T-helper 1 cell (primary cell): ENCODE measurements at places on chromosomes 12 and 14.

GRCh38 chr12:22459838-22460490, 84.4 kb downstream of the C2CD5 start:
- peak; percentile 5 for DNase-seq

- no peak for DNase-seq
Measured at GRCh38 chr12:42262271-42262670, 24.2 kb upstream of the YAF2 start.

DNA sequence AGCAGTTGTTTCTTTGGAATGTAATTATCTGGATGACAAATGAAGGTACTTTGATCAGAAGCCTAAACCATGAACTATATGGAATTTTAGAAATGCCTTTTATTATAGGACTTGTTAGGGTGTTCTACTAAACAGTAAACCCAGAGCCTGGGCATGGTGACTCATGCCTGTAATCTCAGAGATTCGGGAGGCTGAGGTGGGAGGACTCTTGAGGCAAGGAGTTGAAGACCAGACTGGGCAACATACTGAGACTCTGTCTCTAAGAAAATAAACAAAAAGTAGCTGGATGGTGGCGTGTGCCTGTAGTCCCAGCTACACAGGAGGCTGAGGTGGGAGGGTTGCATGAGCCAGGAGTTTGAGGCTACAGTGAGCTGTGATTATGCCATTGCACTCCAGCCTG, 23.9 kb downstream of the PALS1 start:
- DNase-seq = no peak

GRCh38 chr14:32083789-32084188, 6.7 kb downstream of the ARHGAP5 start:
- no peak for DNase-seq

DNA sequence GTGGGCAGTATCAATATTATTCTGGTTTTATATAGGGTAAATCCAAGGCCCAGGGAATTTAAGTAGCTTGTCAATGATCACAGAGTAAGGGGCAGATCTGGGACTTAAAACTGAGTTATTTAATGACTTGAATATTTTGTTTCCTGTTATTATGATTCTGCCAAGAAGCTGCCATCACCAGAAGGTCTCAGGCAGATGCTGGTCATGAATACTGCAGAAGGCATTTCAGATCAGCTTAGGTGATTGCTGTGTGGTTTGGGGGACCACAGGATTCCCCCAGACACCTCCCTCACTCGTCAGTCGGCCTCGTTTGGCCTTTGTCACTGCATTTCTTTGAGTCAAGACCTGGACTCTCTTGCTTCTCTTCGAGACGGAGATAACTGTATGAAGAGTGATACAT, 47.7 kb upstream of the EVL start:
- DNase-seq = no peak

GRCh38 chr12:69682110-69682755, 16.9 kb downstream of the BEST3 start:
- DNase-seq = no peak
